Stimulated activated CD8-positive, alpha-beta memory T cell treated with anti-CD3 and anti-CD28 coated beads, Interleukin-15, amount 100 ng/mL, for 4 hours (primary cell): ENCODE measurements at places on chromosomes 7 and 10.
A peak's percentile ranks its signal among the peaks of the same experiment; 100 is the strongest.

DNA sequence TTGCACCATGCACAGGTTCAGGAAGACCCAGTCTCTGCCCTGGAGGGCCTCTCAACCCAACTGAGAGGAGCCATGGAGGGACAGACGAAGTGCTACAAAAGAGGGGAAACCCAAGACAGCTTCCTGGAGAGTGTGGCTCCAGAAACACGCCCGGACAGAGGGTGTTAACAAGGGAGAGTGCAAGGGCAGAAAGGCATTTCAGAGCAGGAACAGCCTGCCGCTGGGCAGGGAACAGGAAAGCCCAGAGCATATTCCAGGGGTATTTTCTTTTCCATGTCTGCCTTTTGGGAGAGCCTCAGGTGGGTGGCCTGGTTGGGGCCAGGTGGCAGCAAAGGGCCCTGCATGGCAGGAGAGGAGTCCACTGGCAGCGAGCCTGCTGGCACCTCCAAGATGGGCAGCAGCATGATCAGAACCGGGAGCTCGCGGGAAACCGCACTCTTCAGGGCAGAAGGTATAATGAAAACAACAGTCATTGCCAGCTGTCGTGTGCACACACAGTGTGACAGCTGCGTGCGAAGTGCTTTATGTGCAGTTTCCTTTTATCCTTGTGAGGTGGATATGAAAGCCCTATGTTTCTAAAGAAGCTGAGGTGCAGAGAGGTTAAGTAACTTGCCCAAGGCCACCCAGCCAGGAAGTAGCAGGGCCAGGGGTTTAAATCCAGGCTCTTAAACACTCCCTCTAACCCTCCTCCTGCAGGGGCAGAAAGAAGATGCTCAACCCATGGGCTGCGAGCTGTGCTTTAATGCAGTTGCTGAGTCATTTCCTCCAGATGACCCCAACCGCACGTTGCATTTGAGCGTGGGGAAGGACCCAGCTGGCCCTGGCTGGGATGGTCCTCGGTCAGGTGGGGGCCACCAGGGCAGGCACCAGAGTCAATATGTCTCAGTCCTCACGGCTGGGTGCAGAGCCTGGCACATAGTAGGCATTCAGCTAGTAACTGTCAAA lies 128.6 kb downstream of the OAT start:
- no peak for DNase-seq

GRCh38 chr7:52021343-52021742 lies 704.7 kb upstream of the COBL start:
- DNase-seq: no peak

GRCh38 chr10:6928586-6928985 lies 348.5 kb upstream of the PRKCQ start:
- DNase-seq: no peak

DNA sequence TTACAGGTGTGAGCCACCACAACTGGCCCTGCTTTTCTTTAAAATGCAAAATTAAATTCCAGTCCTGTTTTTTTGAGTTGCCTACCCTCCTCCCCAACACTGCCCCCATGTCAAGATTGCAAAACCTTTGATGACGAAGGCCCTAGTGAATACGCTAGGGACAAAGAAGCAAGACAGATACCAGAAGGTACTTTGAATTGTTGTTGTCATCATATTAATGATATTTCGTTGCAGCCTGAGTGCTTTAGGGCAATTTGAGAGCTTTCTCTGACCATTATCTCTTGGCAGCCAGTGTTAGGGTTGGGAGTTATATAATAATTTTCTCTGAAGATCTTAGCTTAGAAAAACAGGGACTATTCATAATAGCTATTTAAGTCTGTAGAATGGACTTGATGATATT lies 7.1 kb downstream of the CCSER2 start:
- no peak for DNase-seq

- DNase-seq: no peak
Observed at GRCh38 chr10:73597346-73597745, 6.2 kb upstream of the USP54 start.

DNA sequence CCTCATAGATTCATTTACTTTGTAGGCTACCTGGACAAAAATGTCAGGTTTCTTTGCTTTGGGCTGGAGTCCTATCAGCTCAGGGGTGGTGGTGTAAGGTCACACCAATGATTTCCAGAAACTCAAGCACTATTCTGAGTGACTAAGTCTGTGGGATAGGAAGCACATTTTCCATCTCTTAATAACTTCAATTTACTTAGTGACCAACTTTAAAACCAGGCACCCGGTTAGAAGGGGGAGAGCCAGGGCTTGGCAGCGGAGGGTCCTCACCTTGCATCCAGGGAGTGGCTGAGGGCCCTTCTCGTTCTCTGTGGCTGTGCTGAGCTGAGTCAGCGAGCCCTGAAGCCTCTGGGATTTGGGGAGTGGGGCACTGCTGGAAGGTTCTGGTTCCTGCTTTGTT lies 6.7 kb downstream of the CHST3 start:
- no peak for DNase-seq

GRCh38 chr7:15781944-15782343 lies 95.5 kb upstream of the MEOX2 start:
- DNase-seq: no peak

DNA sequence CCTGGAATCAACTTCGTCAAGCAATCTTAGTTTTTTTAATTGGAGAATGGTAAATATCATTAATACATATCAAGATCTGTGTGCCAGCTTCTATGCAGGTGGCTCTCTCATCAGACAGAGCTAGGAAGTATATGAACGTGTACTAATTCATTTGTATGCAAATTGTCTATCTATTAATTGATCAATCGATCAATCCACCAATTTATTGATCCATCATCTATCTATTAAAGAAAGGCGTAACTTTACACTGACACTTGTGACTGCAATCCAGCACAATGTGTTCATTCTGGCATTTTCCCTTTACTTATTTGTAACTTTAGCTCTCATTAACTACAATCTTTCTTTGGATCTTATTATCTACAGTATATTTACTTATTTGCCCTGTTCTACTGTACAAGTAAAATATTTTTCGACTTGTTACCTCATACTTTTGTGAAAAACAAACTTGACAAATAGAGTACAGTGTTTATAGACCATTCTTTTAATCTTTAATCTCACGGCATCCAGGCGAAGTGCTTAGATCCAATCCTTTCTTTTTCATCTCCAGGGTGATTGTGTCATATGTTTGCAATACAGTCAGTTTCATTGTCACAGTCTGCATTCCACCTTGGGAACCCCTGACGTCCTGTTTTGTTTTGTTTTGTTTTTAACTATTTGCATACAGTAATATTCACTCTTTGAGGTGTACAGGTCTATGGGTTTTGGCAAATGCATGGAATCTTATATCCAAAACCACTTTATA lies 22.0 kb upstream of the GHRHR start:
- DNase-seq: no peak

GRCh38 chr10:67788028-67788886 lies 49.7 kb downstream of the DNAJC12 start:
- DNase-seq: peak; percentile 42

- DNase-seq: no peak
Observed at GRCh38 chr7:159272739-159273138, 128.1 kb upstream of the VIPR2 start.

- DNase-seq: no peak
Observed at GRCh38 chr10:128077155-128077875, 48.9 kb downstream of the MKI67 start.

- DNase-seq: no peak
Observed at GRCh38 chr10:11381023-11381422, 230.4 kb downstream of the USP6NL start.

DNA sequence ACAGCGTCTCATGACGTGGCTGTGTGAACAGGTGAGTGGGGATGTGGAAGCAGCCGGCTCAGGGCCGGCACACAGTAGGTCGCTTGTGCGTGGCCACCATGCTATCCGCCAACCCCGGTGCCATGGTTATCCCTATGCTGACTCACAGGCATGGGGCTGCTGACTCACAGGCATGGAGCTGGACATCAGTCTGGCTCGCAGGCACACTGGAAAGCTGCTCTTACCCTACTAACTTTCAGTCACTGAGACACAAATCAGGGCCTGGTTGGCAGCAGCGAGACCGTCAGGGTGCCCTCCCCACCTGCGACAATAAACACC lies 341.9 kb downstream of the PTPRN2 start:
- no peak for DNase-seq

DNA sequence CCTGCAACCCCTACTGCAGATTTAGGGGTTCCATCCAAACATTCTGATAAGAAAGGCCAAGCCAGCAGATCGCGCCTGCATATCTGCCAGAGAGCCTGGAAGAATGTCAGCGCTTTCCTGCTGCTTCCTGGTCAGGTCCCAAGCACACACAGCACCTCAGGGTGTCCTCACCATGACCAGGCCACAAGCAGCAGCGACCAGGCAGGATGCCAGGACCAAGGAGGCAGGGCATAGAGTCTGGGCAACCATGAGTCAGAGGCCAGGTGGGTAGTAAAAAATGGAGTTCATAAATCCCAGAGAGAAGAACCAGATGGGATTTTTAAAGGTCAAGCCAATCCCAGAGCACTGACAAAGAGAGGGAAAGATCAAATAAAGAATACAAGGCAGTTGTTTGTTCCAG lies 5.5 kb upstream of the FAM131B start:
- DNase-seq: no peak

DNA sequence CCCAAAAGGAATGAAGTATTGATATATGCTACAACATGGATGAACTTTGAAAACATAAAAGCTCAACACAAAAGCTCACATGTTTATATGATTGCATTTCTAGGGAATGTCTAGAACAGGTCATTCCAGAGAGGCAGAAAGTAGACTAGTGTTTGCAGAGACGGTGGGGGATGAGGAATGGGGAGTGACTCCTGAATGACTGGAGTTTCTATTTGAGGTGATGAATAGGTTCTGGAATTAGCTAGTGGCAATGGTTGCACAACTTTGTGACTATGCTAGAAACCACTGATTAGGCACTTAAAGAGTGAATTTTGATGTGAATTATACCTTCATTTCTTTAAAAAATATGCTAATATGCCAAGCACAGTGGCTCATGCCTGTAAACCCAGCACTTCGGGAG lies 6.9 kb downstream of the KPNA7 start:
- DNase-seq: no peak

- DNase-seq: no peak
Observed at GRCh38 chr10:58963723-58964124, 212.7 kb upstream of the PHYHIPL start.

GRCh38 chr7:20064974-20065862 lies 152.0 kb downstream of the MACC1 start:
- no peak for DNase-seq

DNA sequence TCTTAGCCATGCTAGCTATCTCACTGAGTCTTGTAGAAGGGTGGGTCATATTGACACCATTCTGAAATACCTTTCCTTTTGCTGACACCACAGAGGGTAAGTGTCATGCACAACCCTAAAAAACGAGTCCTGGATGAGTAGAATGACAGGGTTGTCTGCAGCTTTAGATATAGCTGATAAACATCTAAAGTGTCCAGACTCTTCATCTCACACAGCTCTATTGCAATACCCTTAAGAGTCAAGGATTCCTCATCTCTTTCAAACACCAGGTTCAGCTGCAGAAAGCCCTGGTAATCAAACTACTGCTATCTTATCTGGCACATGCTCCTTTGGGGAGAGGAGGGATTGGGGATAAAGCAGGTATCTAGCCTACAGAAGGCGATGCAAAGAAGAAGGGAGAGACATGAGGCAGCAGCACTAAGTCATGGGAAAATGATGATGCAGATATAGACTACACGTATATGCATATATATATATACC lies 127.0 kb downstream of the ANK3 start:
- no peak for DNase-seq

DNA sequence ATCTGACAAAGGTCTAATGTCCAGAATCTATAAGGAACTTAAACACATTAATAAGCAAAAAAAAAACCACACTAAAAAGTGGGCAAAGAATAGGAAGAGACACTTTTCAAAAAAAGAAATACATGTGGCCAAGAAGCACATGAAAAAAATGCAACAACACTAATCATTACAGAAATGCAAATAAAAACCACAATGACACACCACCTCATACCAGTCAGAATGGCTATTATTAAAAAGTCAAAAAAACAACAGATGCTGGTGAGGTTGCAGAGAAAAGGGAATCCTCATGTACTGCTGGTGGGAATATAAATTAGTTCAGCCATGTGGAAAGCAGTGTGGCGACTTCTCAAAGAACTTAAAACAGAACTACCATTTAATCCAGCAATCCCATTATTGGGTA lies 119.0 kb downstream of the LMBR1 start:
- no peak for DNase-seq

DNA sequence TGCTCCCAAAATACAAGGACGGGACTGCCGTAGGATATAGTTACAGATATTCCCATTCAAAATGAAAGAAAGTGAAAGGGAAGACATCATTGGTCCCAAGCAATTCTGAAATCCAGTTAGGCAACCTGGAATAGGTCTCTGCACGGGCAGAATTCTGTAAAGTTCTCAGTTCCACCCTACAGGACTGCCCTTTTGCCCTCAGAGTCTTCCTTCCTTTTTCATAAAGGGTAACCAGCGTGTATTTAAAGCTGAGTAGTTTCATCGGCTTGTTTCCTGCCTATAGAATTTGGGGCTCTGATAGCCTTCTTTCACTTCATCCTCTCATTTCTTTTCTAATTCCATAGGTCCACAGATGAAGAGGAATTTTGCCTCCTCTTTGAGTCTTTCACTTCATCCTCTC lies 20.0 kb downstream of the COPG2 start:
- no peak for DNase-seq

DNA sequence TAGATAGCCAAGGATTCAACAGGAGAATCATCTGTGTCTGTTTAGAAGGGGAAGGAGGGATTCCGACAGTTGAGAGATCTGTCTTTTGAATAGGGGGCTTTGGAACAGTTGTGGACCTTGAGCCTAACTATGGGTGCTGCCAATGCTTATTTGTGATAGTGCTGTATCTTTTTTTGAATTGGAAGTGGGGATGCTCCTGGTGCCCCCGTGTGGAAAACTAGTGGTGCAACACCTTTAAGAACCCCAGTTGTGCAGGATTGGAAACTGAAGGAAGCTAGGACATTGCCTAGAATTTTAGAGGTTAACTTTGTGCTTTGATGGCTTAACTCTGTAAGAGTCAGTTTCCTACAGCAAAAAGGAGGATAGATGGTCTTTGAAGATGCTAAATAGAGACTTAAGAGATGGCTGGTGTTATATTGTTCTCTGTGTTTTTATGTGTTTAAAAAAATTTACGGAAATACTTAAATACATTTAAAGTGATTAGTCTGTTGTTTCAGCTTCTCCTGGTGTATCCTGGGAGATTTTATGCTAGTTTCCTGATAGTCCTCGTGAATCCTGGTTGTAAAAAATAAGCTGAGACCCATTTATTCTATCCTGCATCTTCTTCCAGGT lies 69.3 kb downstream of the AP3M1 start:
- DNase-seq: no peak

DNA sequence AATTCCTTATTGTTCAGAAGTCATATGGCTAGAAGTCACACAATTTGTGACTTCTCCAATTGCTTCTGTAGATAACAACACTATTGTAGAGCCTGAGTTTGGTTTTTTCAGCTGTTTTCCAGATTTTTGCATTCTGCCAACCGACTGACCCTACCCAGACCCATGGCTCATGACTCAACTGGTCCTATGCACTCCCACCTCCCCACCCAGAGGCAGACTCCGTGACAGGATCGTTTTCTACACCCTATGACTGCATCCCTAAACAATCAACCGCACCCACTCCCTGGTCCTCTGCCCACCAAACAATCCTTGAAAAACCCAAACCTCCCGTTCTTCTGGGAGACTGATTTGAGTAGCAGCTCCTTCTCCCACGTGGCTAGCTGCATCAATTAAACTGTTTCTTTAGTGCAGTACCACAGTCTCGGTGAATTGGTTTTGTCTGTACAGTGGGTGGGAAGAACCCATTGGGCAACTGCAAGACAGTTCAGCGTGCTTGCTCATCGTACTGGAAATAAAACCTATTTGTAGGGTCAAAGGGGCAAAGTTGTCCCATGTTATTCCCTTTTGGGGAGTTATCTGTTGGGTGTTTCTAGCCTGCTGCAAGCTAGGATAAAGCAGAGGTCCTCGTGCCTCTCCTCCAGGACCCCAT lies 150.3 kb upstream of the FAM20C start:
- DNase-seq: no peak
